Activated T-cell treated with anti-CD3 and anti-CD28 coated beads for 24 hours (primary cell): ENCODE measurements at places on chromosomes 13 and 19.

- no peak for DNase-seq
Measured at GRCh38 chr13:35139591-35139990, 197.5 kb downstream of the NBEA start.

DNA sequence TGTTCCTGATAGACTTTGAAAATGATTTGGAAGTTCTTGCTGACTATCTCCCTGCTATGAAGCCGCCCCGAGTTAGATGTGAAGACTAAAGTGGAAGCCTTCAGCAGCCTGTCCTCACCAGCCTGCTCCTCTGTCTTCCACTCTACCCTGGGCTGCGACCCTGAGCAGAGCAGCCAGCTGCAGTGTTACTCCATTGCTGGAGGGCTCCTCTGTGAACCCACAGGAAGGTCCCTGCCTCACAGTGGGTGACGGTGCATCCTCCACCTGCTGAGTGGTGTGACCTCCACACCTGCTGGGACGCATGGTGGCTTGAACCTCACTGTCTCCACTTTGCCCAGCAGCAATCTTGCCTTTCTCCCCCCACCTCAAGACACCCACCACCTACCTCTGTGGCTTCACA, 116.4 kb downstream of the IRS2 start:
- no peak for DNase-seq

- DNase-seq: no peak
Measured at GRCh38 chr13:92103689-92104153, 705.3 kb downstream of the GPC5 start.

GRCh38 chr19:30204721-30205120, 167.5 kb upstream of the ZNF536 start:
- no peak for DNase-seq

GRCh38 chr13:51601601-51602565, 17.6 kb downstream of the WDFY2 start:
- no peak for DNase-seq
